ENCODE measurements at places on chromosomes 4 and X.

DNA sequence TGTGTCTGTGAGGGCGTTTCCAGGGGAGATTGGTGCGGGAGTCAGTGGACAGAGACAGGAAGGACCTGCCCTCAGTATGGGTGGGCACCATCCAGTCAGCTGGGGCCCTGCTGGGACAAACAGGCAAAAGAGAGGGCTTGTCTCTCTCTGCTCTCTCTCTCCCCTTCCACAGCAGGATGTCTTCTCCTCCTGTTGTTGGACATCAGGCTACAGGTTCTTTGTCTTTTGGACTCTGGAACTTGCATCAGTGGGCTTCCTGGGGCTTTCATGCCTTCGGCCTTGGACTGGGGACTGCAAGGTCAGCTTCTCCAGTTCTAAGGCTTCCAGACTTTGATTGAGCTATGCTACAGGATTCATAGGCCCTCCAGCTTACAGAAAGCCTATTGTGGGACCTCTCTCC lies 59.6 kb downstream of the ADGRA3 start:
- DNase-seq = no peak

GRCh38 chrX:10146346-10146745 lies 10.4 kb upstream of the CLCN4 start:
- DNase-seq = no peak

DNA sequence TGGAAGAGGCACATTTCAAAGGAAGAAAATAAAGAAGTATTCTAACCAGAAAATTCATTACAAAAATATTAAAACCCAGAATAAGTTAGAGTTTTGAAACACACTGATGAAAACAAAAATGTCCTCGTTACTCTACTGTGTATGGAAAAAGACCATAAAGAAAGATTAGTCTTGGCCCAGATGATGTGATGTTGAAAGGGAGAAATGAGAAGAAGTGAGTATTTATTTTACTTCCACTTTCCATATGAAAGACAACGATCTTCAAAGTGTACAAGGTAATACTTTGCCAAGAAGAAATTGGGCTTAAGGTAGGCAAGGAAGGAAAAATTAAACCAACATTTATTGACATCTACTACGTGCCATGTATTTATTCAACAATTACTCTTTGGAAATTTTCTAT lies 48.6 kb upstream of the EMCN start:
- DNase-seq = no peak

- DNase-seq = no peak
These were observed 76.7 kb downstream of the IRF2 start for GRCh38 chr4:184397516-184398163.

GRCh38 chrX:40755291-40756249 lies 20.2 kb upstream of the MED14 start:
- DNase-seq = no peak

DNA sequence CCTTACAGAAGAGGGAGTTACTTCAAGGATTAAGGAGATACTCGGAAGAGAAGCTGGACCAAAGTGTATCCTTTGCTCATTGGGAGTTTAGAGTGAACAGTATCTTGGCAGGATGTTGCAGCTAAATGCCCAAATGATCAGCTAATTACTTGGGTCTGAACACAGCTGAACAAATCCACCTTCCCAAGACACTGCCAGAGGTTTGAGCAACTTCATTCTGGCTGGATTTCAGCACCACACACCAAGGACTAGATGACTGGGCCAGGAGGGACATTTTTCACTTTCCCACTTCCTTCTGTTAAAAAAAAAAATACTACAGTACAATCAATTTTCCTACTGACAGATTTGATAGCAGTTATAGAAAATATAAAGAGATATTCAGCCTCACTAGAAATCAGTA lies 324.6 kb downstream of the MID1IP1 start:
- no peak for DNase-seq

- no peak for DNase-seq
These were observed 5.2 kb downstream of the NHS start for GRCh38 chrX:17380221-17380620.
